Right ventricle myocardium superior (tissue), 1 donor: ENCODE measurements at places on chromosomes 2 and 18.

GRCh38 chr2:29688429-29688828 is 233.0 kb downstream of the ALK start:
- DNase-seq: no peak

- DNase-seq: peak; percentile 67
Measured at GRCh38 chr18:48751727-48752468, 198.9 kb downstream of the SMAD7 start.

DNA sequence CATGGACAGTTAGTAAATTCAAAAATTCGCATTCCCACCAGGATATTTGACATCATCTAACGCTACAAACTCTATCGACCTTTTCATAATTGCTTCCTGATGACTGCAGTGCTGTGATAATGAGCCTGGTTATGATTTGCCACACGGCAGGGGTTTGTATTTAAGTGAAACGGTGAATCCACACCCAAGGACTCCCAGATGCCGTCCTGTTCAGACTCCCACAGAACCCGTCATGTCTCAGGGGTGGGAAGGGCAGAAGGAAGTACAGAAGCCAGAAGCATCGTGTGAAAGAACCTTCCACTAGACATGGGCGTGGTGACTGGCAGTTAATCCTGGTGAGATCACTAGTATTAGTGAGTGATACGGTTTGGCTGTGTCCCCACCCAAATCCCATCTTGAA is 91.2 kb upstream of the TMEM18 start:
- no peak for DNase-seq

DNA sequence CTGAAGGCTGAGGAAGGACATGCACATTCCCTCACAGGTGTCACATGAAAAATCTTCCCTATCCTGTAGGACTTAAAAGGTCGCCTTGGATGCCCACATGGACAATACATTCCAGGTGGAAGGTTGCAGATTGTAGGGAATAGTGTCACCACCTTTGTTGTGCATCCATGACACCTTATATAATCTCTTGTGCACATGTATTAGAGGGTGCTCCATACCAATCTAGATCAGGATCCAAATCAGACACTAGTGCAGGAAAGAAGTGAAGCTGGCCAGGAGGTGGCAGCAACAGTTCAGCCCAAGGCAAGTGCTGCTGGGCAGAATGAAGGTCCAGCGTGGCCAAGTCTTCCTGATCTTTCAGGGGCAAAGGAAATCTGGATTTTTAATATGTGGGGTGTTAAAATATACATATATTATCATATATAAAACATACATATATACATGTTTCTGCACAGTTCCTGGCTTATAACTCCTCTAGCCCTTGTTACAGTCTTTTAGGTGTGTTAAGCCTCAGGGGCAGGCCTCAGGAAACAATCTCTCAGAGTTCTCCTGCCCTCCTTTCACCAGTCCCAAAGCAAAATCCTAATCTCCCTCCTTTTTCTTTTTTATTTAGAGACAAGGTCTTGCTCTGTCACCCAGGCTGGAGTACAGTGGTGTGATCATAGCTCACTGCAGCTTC is 16.6 kb downstream of the NIF3L1 start:
- DNase-seq: peak; percentile 80

- no peak for DNase-seq
Measured at GRCh38 chr2:151520976-151521375, 111.3 kb downstream of the RIF1 start.

DNA sequence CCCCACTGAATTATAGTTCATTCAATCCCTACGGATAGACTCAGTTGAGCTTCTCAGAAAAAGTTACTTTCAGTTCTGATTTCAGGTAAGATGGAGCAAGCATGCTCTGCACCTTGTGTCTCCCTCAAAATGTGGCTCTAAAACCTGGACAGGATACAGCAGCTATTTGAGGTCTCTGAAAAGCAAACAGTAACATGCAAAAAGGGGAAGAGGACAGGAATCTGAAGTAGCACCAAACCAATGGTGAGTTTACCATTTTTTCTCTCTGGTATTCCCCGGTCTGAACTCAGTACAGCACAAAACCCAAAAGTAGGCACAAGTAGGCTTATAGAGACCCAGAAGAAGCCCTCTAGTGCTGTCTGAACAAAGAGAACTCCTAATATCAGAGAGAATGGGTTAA is 34.1 kb downstream of the LANCL1 start:
- DNase-seq: no peak

GRCh38 chr2:150561076-150561475 is 73.6 kb upstream of the RND3 start:
- no peak for DNase-seq

- no peak for DNase-seq
Measured at GRCh38 chr18:52311331-52311730, 28.7 kb upstream of the DCC start.
